NCI-H1930 (cell line): ENCODE measurements at places on chromosomes 1 and 21.

GRCh38 chr1:230749150-230749549 is 2.0 kb downstream of the CAPN9 start:
- no peak for DNase-seq

GRCh38 chr1:17140279-17140678 is 21.0 kb upstream of the PADI2 start:
- no peak for DNase-seq

- DNase-seq, result no peak
These were observed 124.5 kb upstream of the TMEM51 start for GRCh38 chr1:15029036-15029435.

DNA sequence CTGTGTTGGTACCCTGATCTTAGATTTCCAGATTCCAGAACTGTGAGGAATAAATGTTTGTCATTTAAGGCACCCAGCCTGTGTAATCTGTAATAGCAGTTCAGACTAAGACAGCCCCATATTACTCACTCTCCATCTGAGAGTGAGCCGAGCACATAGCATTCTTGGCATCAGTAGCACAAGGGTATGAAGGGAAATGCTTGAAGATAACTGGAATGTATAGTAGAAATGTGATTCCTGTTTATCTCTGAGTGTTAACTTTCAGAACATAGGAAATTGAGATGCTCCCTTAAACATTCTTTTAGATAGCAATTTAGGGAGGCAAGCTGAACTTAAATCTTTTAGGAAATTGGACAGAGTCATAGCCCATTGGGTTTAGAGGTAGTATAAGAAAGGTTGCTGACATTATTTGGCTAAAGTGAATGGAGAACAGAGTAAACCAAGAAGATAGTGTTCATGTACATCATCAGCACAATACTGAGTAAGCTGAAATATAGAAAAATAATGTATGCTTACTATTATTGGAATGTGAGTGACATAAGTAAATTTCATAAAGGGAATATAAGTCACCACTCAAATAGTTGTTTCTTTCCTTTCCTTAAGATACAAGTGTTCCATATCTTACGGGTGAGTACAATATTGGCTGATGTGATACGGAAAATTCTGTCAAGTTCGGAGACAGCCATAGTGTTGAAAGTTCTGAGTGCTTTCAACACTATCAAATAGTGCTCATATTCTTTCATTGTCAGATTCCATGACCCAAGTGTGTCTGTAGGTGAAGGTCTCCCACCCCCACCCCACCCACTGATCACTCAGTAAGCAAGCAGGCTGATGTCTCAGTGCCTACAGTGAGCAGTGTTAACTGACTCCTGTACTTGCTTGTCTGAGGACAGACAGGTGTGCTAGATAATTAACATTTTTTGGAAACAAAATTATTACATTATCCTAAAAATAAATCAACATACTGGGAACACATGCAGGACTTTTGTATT is 73.7 kb downstream of the LRRC8D start:
- no peak for DNase-seq

- DNase-seq, result no peak
These were observed 225.9 kb downstream of the KAZN start for GRCh38 chr1:14824314-14824915.

- no peak for DNase-seq
These were observed 59.8 kb downstream of the CRB1 start for GRCh38 chr1:197327776-197328364.

- no peak for DNase-seq
These were observed 24.6 kb downstream of the RPS6KA1 start for GRCh38 chr1:26553942-26554682.

DNA sequence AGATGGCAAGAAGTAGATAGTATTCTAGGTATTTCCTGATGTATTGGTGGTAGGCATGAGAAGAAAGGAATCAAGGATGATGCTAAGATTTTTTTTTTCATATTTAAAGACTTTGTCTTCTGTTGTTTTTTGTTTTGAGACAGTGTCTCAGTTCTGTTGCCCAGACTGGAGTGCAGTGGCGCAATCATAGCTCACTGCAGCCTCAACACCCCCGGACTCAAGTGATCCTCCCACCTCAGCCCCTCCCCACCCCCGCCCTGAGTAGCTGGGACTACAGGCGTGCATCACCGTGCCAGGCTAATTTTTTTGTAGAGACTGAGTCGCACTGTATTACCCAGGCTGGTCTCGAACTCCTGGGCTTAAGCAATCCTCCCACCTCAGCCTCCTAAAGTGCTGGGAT is 2.8 kb upstream of the CAPZB start:
- no peak for DNase-seq

DNA sequence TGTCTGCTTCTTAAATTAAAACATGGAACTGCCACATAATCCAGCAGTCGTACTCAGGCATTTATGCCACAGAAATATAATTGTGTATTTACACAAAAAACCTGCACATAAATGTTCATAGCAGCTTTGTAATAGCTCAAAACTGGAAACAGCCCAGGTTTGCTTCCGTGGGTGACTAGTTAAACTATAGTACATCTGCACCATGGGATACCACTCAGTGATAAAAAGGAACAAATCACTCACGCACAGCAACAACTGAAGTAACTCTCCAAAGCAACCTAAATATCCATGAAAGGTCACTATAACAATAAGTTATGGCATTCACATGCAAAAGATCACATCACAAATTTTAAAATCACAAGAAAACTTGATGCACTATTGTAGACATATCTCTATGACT is 64.4 kb downstream of the KCNT2 start:
- no peak for DNase-seq

DNA sequence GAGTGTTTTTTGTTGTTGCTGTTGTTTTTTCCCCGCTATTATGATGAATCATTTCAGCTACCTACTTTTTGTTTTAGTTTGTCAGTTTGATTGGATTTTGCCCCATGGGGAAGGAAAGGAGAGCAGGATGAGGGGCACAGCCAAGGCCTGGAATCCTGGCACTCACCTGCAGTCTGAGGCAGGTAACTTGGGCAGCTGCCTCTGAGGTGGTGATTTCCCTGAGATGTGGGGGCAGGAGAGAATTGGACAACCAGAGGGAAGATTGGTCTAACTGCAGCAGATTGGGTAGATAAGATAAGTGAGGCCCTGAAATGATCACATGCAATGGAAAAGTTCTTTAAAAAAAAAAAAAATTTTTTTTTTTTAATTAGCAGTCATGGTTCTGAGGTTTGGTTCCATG is 1.5 kb upstream of the LAX1 start:
- no peak for DNase-seq

DNA sequence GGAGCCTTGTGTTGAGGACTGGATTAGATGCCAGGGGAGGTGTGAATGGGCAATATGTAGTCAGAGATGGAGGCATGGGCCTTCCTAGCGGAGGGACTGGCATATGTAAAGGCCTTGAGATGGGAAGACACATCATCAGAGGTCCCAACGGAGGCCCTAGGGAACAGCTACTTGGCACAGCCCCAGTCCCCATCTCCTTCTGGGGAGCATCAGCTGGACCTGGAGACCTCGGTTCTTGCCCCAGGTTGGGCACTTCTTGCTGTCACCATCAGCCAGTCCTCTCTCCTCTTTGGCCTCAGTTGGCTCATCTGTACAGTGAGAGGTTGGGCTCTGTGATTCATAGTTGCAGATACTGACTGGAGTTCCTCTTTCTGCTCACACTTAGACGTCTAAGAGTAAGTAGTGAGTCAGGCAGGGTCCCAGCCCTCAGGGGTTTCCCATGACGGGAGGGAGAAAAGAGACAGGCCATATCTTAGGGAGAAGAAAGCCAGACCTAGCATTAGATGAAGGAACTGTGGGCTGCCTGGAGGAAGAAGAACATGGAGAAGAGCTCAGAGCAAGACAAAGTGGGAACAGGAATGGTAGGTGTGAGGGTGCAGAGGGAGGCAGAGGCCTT is 3.4 kb upstream of the MARCKSL1 start:
- no peak for DNase-seq

DNA sequence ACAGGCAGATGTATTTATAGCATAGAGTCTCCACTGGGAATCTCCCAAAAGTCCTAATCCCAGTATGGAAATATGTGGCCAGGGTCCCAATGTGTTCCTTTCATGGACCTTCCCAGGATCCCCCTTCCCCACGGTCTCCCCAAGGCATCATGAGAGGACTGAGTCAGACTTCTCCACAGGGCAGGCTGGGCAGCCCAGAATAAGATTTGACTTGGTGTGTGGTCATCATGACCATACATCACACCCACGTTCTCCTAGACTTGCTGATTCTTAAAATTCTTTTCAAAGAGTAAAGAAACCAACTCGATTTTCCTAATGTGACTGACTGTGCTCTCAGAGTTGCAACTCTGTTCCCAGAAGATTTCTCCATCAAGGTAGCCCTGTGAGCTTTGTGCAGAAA is 93.9 kb upstream of the CD34 start:
- DNase-seq, result no peak
